M059J (cell line): ENCODE measurements at places on chromosomes 4 and X. TPM values are rescaled to one million over a fixed set of nuclear protein-coding genes. Genes with fewer than 3 reads are reported as not detected.

SH3BP2 gene
- total RNA-seq, result 18.7 and 28.7 TPM in 2 replicates

EGF gene
- 4.9 TPM in 2 replicates for total RNA-seq

DNA sequence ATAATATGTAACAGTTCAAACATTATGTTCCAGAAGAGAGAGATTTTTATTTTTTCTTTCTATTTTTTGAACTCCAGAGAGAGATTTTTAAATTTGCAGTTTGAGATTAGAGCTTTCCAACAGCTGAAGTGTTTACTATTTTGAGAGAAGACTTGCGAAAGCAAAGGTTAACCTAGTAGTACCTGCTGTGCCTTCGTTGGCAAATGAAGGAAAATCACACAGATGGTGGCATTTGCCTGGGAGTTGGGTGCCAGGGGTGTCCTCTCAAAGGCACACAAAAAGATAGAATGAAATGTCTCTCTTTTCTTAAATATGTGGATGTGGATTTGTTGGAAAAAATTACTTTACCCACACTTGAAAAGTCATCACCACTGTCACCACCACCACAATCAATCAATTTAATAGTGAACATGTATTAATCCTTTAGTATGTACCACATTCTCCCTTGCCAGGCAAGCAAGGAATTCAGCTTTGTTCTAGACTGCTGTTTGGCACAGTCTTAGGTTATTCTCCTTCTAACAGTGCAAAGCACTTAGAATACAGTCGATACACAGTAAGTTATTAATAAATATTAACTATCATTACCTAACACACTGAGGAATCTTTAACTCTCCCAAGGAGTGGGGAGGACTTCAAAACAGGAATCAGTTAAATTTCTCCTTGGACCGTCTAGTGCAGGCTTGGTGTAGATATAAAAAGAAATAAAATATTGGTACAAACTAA is 838.2 kb upstream of the FTHL17 start:
- no peak for DNase-seq

DNA sequence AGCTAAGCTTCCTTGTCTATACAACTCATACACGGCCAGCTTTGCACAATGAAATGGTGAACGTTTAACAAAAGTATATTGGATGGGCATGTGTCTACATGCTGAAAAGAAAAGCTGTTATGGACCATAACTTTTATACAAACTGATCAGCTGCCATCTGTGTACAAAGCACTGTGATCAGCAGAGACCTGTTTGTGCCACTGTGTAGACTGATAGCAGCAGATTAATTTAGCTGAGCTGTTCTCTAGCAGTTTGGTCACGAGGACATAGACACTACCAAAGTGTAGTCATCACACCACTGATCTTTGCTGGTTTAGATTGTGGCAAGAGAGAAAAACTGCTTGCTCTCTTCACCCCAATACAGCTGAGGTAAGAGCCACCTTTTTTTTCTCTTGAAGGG is 124.5 kb downstream of the RAPGEF2 start:
- DNase-seq, result no peak
